ENCODE measurements at places on chromosomes 5 and 9.

DNA sequence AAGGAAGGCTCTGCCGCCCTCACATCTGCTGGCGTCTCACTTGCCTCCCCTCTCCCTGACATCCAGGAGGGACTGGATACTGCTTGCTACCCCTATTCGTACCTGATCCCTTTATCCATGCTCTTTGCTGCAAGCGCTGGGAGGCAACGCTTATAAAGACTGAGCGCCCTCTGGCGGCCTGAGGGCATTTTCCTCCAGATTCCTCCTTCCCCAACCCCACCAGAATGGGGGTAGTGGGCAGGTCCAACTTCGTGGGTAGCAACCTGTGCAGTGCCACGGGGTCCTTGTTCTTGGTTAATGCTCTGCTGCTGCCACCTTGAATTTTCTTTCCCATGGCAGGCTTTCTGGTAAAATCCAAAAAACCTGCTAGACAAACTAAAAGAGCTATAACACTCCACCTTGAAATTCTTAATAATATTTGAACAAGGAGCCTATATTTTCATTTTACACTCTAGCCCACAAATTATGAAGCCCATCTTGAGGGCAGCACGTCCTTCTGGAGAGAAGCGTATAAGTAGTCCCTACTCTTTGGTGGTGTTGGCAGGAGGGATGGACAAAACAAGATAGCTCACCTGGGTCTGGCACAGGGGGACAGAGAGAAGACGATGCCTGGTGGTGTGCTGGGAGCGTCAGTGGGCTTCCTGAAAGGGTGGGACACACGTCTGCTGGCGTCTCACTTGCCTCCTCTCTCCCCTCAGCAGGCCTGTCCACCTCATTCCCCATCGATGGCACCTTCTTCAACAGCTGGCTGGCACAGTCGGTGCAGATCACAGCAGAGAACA lies 52.5 kb downstream of the JADE2 start:
- peak; percentile 62 for DNase-seq

GRCh38 chr5:84381502-84382362 lies 2.9 kb downstream of the EDIL3 start:
- no peak for DNase-seq

DNA sequence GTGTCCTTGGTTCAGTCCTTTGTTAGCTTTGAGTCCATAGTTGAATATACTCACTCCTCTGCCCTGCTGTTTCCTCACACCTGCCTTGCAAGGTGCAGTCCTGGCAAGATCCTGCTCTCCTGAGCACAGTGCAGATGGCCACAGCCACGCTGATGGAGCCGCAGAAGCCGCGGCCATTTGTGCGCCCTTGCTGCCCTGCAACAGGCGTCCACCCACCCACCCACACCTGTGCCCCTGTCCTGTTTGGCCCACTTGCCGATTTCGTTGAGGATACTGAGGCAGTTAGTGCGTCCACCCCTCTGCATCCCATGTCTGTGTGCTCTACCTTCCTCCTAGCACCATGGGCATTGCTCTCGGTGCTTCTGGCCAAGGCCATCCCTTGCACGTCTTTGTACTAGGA lies 51.1 kb upstream of the LRRTM2 start:
- DNase-seq, result no peak

- DNase-seq, result no peak
Measured at GRCh38 chr5:129506086-129506485, 46.0 kb downstream of the ADAMTS19 start.

DNA sequence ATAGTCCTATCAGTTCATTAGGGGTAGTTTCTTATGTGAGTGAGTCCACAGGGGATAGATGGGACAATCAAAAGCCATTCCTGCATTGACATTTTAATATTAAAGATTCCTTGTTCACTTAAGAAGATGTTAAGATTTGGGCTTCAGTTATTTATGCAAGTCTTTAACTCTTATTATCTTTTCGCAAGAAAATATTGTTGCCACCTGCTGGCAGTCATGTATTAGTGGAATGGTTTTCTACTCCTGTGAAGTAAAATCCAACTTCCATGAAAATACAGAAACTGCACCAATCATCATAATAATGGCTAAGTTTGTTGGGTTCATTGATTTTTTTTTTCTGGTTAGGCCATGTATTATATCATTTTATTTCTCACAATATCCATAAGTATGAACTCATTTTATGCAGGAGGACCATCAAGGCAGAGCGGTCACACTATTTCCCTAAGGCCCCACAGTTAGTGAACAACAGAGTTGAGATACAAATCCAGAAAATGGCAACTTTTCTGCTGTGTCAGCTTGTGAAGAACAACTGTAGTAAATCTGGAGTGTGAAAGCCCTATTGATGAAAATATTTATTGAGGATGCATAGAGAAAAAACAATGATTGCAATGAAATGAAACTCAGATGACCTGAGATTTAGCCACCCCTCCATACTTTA lies 88.5 kb upstream of the TXNDC8 start:
- no peak for DNase-seq

- no peak for DNase-seq
Measured at GRCh38 chr9:91127653-91128052, 234.1 kb downstream of the AUH start.

DNA sequence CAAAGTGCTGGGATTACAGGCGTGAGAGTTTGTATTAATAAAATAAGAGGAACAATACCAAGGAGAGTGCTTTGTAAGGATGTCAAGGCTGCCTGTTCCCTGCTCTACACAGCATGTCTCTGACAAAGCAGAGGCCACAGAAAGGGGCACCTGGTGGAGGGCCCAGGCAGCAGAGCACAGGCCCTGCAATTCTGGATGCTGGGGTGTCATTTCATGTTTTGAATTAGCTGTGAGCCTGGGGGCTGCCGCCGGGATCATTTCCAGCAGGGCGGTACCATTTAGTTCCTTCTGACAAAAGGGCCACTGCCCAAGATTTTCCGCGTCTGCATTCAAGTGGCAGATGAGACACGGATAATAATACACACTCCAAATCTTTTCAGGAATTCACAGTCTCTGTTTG lies 396.9 kb downstream of the GADD45G start:
- no peak for DNase-seq

Data from activated CD4-positive, CD25-positive, alpha-beta regulatory T cell (primary cell).